ENCODE measurements at places on chromosomes 11 and 22. TPM values are rescaled to one million over a fixed set of nuclear protein-coding genes. Genes with fewer than 3 reads are reported as not detected.

The PRG3 gene
- total RNA-seq: not detected

The ZNF70 gene
- 2.7 TPM for total RNA-seq

The FAM227A gene
- total RNA-seq: 0.58 TPM

The KRTAP5-9 gene
- total RNA-seq: not detected

The CLTCL1 gene
- 8.2 TPM for total RNA-seq

The OLFML1 gene
- not detected for total RNA-seq

The PLEKHB1 gene
- total RNA-seq: not detected

The JHY gene
- 3.2 TPM for total RNA-seq

The GDPD4 gene
- not detected for total RNA-seq

The IL17REL gene
- total RNA-seq: not detected

The LRRC56 gene
- total RNA-seq: 1.4 TPM

The ROM1 gene
- 2.8 TPM for total RNA-seq

The SLC22A8 gene
- not detected for total RNA-seq

The OR8U1 gene
- total RNA-seq: not detected

The C11orf91 gene
- not detected for total RNA-seq

The ZNHIT2 gene
- 14.9 TPM for total RNA-seq

The TUB gene
- total RNA-seq: 4.6 TPM

The MS4A3 gene
- total RNA-seq: not detected

The CDK2AP2 gene
- total RNA-seq: 41.2 TPM

The SEZ6L gene
- total RNA-seq: not detected

The OR8K5 gene
- not detected for total RNA-seq

The PATE1 gene
- total RNA-seq: not detected

The RIMBP3C gene
- not detected for total RNA-seq

The PTPRJ gene
- 14.5 TPM for total RNA-seq

The TRIM49 gene
- not detected for total RNA-seq

The SERHL2 gene
- total RNA-seq: 20.2 TPM

The DLG2 gene
- not detected for total RNA-seq

The PRODH gene
- not detected for total RNA-seq

The MS4A13 gene
- total RNA-seq: not detected

The HEPHL1 gene
- not detected for total RNA-seq

The RFPL2 gene
- not detected for total RNA-seq

The BMAL1 gene
- 10.1 TPM for total RNA-seq

The GLB1L3 gene
- not detected for total RNA-seq

The OR52I1 gene
- total RNA-seq: not detected

The SYCE3 gene
- not detected for total RNA-seq

The PKP3 gene
- 4.9 TPM for total RNA-seq
